Stimulated activated CD8-positive, alpha-beta memory T cell treated with anti-CD3 and anti-CD28 coated beads, Interleukin-4, amount 100 ng/mL, for 4 hours (primary cell): ENCODE measurements at places on chromosomes 3 and 15.

DNA sequence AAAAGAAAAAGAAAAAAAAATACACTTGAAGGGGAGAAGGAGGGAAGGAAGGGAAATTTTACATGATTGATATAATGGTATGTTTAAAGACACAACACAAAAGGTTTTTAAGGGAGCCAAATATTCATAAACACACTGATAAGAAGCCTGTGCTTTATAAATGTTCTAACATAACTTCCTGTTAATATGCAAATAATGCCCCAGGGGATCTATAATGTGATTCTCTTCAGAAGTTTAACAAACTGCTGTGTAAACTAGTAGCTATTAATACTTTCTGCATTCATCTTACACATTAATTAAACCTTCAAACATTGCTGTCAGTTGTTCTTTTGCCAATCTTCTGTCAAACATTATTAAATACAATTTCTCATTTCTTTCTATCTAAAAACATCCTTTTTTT lies 231.6 kb downstream of the TJP1 start:
- DNase-seq = no peak

DNA sequence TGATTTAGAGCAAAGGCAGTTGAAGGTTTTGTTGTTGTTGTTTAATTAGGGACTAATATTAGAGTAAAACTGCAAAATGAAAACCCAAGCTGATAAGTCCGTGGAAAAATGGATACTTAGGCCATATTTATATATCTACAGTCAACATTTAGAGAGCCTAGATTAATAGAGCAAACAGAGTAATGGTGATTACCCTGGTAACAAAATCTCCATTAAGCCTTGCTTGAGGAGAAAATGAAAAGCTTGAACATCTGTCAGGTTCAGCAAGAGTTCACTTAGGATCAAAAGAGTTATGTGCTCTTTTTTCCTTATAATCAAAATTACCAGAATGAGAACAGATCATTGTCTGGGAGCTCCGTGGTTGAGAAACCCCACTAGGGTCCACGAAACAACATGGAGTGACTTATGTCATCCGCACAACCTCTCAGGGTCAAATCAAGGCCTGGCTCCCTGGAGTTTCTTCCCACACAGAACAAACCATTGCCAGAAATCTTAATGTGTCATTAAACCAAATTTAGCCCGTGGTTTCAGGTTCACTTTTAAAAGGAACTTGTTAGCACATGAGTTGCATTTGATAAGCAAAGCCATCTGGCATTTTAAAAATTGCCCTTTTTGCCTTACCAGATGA lies 381.2 kb downstream of the GABRB3 start:
- DNase-seq = no peak

DNA sequence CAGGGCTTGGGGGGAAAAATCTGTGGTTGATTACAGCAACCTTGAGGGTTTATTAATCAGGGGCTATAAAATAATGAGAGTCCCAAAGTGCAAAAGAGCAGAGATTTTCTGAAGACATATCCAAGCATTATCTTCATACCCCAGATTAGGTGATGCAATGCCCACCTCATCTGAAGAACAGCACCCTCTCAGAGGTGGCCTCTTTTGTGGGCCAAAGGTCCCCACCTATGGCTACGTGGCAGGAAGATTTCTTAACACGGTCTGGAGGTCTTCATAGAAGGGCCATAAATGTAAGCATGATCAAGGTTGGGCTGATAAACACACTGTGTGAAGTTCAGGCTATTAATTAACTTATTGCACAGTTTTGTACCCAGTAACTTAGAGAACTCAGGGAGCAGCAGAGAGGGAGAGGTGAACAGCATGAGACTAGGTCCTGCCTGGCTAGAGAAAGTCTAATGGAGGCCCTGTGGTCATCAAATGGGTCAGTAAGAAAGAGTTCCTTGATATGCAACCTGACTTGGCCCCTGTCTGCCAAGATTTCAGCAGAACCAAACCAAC lies 29.6 kb upstream of the RBP2 start:
- DNase-seq = no peak

DNA sequence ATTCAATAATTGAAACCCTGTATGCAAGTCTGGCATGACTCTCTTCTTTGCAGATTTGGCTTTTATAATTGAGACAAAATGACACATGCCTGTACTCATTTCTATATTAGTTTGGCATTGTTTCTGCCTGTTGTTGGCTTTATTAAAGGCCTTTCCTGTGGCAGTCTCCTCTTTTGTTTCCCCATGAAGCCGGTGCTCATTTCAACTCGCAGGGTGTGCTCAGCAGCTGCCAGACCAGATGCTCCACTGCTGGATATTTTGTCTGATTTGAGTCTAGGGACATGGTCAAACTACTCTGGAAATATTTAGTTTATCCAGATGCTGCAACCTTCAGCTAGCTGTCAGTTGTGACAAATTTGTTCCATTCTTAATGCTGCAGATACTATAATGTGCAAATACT lies 445.3 kb downstream of the NAALADL2 start:
- no peak for DNase-seq

DNA sequence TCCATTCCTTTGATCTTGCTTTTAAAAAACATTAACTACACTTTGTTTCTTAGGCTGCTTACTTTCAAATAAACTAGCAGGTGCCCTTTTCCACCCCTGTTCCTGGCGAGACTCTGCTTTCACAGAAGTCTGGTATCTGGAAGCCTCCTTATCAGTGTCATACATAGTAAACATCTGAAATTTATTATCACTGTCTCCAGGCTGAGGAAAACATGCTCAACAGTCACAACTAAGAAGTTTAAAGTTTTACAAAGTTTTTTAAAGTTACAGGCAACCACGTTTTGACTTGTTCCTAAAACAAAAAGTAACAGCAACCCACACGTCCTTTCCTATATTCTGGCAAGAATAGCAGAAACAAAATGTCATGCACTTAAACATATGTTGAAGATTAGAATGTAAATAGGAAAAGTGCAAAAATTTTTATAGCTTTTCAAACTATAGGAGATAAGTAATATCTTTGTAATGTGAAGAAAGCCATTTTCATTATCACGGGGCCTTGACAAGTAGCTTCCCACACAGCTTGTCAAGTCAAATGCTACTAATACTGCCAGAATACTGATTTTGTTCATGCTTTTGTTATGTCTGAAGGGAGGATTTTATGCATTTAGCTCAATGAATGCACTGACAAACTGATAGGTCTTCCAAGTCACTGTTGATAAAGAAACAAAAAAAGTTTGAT lies 275.2 kb upstream of the KCNMB2 start:
- DNase-seq = no peak

- no peak for DNase-seq
Observed at GRCh38 chr3:171847133-171847532, 4.0 kb downstream of the TMEM212 start.

DNA sequence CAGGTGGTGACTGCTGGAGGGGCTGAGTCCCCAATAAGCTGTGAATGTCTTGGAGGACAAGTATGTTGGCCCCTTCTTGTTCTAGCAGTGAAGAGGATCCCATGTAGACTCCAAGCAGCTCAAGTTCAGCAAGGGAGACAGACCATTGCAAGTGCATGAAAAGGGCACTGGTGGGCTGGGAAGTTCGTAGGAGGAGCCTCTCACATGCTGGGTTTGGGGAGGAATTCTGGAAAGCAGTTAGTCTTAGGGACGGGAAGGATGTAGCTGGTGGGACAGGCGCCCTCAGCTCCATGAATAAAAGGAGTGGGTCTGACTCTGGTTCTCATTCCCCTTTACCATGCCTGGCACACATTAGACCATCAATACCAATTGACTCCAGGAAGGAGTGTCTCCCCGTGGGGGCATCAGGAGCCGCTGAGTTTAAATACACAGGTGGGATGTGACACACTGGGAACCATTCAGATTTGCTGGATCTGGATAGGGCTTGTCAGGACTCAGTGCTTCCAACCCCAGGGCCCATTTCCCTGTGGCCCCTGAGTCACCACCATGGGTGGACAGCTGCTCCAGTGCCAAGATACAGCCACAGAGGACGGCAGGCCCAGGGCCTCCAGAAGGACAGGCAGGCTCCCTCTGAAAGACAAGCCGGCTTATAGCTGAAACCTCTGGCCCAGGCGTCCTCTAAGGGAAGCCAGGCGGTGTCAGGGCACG lies 552 bp upstream of the XYLB start:
- DNase-seq = no peak

GRCh38 chr15:85649372-85649771 lies 145.4 kb downstream of the KLHL25 start:
- DNase-seq = no peak

- no peak for DNase-seq
Observed at GRCh38 chr3:23830869-23831484, 25.2 kb downstream of the UBE2E1 start.

GRCh38 chr3:39718674-39719595 lies 90.5 kb upstream of the MYRIP start:
- DNase-seq = no peak

DNA sequence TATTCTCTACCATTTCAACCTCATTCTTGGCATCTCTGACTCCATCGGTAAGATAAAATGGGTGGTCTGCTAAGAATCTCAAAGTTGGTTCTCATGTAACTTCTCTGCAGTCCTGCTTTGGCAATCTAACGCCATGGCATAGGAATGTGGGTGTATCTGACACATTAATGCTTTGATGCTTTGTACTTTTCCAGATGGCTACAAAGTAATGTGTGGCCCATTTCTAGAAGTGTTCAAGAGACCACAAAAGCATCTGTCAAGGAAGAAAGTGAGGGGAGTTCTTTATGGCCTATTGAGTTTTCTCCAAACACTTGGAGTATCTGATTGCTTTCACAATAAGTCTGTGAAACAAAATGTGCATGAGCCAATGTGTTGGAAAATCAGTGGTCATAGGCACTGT lies 339.9 kb upstream of the TGFBR2 start:
- no peak for DNase-seq

DNA sequence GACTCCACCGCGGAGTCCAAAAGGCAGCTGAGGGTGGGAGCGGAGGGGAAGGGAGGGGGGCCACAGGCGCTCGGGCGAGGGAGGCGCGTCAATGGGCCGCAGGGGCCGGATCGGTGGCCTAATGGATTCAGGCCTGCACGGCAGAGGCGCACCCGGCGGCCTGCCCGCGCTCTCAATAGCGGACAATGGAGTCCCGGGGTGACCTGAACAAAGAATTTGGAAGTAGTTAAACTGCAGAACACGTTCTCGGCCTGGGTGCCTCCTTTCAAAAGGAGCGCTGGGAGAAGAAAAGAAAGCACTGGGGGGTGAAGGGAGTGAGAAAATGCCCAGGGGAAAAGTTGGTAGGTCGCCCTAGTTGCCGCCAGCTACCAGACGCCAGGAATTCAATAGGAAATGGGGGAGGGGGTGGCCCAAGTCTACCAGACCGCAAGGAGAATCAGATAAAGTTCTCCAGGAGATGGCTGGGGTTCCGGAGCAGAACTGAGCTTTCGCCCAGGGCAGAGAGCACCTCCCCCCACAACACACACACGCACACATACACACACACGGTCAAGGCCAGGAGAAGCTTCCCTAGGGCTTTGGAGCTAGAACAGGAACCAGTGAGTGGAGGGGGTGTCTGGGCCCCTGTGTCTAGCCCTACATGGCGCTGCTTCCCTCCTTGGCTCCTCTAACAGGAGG lies 25.8 kb upstream of the POLG start:
- no peak for DNase-seq

GRCh38 chr3:58203541-58203940 lies 7.2 kb downstream of the DNASE1L3 start:
- no peak for DNase-seq

GRCh38 chr15:95486224-95486623 lies 844.3 kb upstream of the NR2F2 start:
- no peak for DNase-seq

GRCh38 chr15:91032919-91033803 lies 10.8 kb upstream of the VPS33B start:
- no peak for DNase-seq

DNA sequence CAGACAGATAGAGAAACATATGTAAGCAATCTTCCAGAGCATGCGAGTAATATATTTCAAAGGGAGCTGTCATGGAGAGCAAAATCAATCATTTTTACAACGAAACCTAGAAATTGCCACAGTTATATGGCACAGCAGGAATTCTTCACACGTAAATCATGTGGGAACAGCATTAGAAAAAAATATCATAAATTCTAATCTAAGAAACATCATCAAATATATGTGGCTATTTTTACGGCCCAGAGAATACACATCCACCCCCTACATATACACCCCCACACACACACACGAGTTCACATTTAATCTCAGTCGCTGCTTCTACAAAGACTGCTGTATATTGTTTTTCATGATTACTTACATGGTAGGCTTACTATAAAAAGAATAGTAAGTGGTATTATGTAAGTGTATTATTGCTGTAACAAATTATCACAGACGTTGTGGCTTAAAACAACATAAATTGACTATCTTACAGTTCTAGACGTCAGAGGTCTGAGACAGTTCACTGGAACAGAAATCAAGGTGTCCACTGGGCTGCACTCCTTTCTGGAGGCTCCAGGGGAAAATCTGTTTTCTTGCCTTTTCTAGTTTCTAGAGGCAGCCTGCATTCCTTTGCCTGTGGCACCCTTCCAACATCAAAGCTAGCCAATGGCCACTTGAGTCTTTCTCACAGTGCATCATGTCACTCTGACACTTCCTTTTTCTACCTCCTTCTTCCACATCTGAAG lies 363.3 kb downstream of the ULK4 start:
- DNase-seq = no peak

- no peak for DNase-seq
Observed at GRCh38 chr15:70715840-70716485, 47.4 kb downstream of the UACA start.

DNA sequence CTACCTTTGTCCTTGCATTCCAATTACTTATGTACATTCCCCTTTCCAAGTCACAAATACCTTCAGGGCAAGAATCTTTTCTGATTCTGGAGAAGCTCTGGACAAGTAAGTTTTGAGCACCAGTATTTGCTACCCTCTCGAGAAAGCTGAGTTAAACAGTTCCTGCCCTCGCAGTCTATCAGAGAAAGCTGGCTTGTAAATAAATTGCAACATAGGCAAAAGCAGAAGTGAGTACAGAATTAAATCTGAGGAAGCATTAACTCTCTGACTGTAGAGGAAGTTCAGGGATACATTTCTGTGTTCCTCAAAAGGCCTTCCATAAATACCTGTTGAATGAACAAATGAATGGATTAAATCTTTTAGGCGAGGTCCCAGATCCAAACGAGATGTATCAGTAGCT lies 1.2 kb downstream of the OSBPL11 start:
- DNase-seq = no peak

DNA sequence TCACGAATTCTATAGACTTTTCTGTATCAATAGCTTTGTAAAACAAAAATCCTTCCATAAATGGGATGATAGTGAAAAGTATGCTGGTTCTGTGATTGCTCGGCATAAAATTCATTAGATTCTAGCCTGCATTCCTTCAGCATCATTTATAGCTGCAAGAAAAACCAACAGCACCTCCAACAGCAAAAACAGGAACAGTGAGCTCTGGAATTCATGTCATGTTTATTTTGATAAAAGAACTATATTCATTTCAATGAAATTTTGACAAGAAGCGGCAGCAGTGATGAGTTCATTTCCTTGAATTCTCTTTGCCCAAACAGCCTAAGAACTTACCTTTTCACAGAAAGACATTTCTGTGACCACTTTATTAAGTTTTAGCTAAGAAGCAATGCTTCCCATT lies 515.2 kb upstream of the CCDC54 start:
- DNase-seq = no peak

- DNase-seq = no peak
Observed at GRCh38 chr3:153245661-153246060, 83.6 kb downstream of the RAP2B start.
